ENCODE measurements at places on chromosomes 6 and 20.

GRCh38 chr6:143408151-143408786 is 42.2 kb downstream of the ADAT2 start:
- DNase-seq, result no peak

- no peak for DNase-seq
Observed at GRCh38 chr20:48695255-48695654, 132.5 kb downstream of the PREX1 start.

DNA sequence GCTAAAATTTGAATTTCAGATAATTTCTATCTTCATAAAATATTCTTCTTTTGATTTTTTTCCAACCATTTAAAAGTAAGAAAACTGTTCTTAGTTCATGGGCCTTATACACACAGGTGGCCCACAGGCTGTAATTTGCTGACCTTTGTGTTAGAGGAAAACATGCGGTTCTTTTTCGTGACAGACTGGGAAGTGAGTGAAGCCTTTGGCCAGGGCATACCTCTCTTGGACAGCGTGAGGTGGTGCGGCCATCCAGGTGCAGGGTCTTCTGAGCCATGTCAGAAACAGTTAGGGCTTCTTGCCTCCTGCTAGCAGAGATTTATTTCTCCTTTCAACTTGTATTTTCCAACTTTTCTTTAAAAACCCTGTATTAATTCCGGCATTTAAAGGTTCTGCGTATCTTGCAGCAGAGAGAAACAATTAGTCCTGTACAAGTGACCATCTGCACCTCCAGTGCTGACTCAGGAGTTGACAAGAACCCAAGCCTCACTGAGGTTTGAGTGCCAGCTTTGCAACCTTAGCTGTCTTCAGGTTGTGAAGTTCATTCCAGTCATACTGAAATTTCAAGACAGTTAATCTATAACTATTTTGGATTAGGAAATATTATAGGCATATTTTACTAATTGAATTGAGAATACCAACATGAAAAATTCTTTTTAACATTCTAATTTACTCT is 177.8 kb downstream of the LY86 start:
- no peak for DNase-seq

- no peak for DNase-seq
Observed at GRCh38 chr6:119283979-119284545, 65.5 kb downstream of the MAN1A1 start.

DNA sequence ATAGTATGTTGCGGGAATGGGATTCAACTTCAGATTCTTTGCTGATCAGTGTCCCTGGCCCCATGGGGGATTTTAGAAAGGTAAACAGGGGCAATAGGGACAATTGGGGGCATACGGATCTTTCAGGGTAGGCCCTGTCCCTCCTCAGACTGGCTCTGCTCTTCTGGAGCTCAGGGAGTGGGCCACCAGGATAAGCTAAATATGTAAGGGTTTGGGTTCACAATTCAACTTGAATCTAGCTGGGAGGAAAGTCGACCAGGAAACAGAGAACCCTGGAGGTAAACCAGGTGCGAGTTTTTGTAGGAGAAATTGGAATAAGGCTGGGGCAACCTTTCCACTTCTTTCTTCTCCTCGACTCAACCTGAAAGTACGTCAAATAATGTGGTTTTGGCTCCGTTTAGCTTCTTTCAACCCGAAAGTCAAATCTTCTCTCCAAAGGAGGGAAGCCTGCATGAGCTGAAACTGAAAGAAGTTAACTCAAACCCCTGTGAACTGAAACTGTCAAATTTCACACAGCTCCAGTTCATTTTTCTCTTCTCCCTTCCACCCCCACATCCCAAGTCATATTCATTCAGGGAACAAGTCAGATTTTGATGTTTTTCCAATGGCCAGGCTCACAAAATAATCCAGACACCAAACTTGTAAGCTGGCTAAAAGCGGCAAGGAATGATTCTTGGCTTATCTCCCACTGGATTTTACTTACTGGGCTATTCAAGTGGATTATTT is 278.2 kb downstream of the CLIC5 start:
- no peak for DNase-seq

DNA sequence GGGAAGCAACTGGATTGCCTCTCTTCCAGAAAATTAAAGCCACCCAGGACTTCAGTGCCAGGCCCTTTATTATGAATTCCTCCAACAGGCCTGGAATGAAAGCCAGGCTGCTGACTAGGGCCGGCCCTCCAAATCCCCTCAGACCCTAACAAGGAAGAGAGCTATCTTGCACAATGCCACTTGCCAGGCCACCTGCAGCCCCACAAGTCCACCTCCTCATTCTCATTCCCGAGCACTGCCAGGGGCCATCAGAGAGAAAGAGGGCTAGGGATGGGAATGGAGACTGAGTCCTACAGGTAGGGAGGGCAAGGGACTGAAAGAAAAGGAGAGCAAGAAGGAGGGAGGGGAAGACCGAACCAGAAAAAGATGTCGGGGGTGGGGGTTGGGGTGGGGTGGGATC is 86.5 kb downstream of the MRPL14 start:
- no peak for DNase-seq

- no peak for DNase-seq
Observed at GRCh38 chr6:16540804-16541752, 220.2 kb downstream of the ATXN1 start.

GRCh38 chr20:56463428-56463827 is 5.0 kb upstream of the RTF2 start:
- DNase-seq, result peak; percentile 26

DNA sequence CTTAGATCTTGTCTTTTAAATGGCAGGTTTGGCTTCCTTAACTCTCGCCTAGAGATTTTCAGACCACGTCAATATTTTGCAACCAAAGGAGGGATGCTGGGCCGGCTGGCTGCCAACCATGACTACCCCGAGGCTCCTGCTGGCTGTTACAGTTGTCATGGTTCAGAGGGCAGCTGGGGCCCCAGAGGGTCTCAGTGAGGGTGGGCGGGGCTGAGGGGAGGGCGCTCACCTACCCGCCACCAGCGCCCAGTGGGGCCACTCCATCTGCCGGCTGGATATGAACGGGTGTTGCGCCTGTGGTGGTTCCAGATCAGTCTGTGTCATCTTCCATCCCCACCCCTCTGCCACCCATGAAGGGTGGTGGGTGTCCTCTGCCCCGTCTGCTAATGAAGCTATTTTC is 12.3 kb downstream of the GPR31 start:
- no peak for DNase-seq

GRCh38 chr6:129635396-129636130 is 74.4 kb downstream of the ARHGAP18 start:
- DNase-seq, result no peak

DNA sequence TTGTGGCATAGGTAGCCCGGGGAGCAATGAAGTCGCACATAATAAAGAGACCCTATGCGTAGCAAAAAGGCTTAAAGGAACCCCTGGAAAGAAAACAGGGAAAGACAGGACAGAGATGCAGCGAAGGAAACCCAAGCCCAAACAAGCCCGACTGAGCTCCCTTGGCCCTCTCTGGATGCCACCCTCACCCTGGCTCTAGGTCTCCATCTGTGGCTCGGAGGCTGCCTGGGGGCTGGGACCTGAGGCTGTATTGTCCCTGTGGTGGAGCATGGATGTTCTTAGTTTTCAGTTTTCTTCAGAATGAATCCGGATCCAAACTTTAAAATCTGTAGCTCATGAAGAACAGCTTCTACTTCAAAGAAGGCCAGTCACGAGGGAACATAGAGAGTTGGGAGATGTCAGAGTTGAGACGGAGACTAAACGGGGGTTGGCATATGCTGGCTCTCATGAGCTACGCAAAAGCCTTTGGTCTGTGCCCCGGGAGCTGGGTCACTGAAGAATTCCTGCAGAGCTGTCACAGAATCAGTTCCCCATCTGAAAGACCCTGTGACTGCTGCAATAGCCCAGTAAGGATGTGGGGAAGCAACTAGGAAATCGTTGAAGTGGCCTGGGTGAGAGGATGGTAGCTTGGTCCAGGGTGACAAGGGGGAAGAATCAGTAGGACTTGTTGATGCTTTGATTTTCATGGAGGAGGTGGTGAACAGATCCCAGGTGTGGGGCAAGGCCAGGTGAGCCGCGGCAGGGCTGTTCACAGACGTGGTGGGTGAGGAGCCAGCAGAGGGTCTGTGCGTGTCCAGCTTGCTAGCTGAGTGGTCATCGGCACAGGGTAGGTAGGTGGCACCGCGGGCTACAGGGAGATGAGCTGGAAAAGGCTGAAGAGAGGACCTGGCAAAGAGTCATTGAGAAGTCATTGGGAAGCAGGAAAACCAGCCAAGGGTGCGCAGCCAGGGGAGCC is 35.2 kb downstream of the SYNDIG1 start:
- DNase-seq, result no peak

DNA sequence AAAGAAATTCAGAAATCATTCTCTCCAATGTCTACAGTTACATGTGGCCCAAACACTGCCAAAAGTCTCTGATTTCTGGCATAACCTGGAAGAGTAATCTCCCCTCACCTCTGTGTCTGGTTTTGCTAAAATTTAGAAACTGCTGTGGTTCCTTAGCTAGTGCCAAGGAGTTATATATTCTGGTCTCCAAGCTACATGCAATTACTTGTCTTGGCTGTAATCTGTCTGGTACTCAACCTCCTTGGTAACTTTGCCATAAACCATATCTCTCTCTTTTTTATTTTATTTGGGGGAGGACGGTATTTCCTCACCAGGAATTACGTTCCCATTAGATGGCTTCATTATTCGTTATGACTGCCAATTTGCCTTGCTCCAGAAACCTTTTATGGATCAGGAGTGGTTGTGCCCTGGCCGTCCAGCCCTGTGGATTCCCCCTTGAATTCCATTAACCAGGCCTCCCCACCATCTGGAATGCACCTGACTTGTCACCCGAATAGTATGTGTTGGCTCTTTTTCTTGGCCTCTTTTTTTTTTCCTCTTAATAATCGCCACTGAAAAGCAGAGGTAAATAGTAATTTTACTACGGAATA is 400.0 kb downstream of the CD83 start:
- DNase-seq, result no peak

GRCh38 chr6:36999061-36999750 is 6.2 kb upstream of the FGD2 start:
- no peak for DNase-seq

GRCh38 chr20:45209924-45210323 is 3.1 kb downstream of the SEMG1 start:
- no peak for DNase-seq

DNA sequence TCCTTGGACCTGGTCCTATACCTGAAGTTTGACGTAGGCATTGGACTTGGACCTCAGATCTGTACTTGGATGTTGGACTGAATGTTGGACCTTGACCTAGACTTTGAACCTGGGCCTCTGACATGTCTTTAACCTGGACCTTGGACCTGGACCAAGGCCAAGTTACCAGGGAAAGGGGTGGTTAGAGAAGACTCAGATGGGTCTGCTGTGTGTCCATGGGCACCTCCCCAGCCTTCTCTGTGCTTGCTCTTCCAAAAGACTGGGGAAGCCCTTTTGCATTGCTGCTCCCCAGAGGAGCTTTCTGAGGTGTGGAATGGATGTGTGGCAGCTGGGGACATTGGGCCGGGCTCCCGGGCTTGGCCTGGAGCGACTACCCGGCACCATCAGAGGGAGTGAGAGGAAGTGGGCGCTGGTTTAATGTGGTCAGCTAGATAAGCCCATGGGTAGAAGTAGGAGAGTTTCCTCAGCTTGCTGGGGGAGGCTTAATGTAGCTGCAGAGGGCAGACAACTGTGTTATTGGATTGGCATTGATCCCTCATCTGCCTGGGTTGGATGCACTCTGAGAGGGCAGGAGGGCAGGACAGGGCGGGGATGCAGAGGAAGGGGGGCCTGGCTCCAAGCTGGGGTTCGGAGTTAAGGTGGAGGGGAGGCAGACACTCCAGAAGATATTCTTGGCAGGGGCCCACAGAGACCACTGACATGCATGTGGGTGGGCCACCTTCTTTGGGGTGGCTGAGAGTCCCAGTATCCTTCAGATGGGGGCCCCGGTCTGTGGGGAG is 4.2 kb downstream of the SCRT2 start:
- no peak for DNase-seq

GRCh38 chr6:2885967-2886735 is 17.0 kb downstream of the SERPINB9 start:
- DNase-seq, result no peak

- no peak for DNase-seq
Observed at GRCh38 chr6:132025468-132025867, 74.3 kb upstream of the CCN2 start.

- no peak for DNase-seq
Observed at GRCh38 chr6:16511723-16512489, 249.4 kb downstream of the ATXN1 start.

GRCh38 chr6:68240726-68241125 is 394.4 kb upstream of the ADGRB3 start:
- DNase-seq, result no peak

GRCh38 chr6:144083172-144083571 is 12.2 kb downstream of the SF3B5 start:
- DNase-seq, result no peak

DNA sequence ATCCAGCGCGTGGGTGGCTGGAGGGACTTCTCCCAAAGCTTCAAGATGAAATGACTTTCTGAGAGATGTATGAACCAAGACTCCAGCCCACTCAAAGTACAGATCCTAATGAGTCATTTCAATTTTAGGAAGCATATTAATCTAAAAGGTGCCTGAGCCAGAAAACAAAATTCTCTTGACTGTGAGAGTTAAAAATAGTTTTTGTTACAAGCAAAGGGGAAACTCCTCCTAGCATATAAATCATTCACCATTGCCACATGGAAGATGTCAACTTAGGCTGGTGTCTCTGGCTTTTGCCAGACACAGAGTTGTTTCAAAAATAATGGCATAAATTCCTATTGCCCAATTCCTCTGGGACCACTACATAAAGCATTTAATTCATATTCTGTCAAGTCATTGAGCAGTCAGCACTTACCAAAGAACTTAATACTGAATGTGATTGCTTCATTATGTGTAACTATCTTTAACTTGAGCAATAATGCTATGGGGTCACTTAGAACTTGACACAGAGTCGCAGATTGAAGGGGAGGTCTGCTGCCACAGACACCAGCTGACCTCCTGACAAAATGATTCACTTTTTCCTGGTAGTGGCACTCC is 280.6 kb downstream of the SLC35F1 start:
- no peak for DNase-seq

GRCh38 chr6:38346291-38347079 is 293.2 kb downstream of the BTBD9 start:
- no peak for DNase-seq

DNA sequence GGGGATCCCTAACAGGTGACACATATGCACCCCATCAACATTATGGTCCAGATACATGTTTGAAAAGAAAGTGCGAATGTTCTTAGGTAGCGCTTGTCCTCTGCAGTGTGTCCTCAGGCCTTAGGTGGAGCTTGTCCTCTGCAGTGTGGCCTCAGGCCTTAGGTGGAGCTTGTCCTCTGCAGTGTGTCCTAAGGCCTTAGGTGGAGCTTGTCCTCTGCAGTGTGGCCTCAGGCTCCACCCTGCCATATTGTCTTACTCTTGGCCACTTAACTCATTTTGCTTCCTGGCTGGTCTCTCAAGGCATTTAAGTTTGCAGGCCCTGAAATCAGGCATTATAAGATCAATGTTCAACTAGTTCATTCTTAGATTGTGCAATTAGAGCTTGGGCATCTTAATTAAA is 74.7 kb upstream of the SCP2D1 start:
- no peak for DNase-seq
